ENCODE measurements at places on chromosomes 5 and 9. TPM values are rescaled to one million over a fixed set of nuclear protein-coding genes. Genes with fewer than 3 reads are reported as not detected.

GRCh38 chr9:13427587-13427986 is 148.1 kb upstream of the MPDZ start:
- peaks cover 15% of the 10 kb centered on the region for H3K27me3 ChIP-seq
- no peaks in the 10 kb centered on the region for H3K36me3 ChIP-seq
- DNase-seq = no peak
- peaks cover 2% of the 10 kb centered on the region for H3K4me1 ChIP-seq
- no peak overlapping the region for H3K27ac ChIP-seq

- H3K4me3 ChIP-seq = no peak overlapping the region
- no peak for DNase-seq
- no peaks in the 10 kb centered on the region for H3K27me3 ChIP-seq
- no peaks in the 10 kb centered on the region for H3K4me1 ChIP-seq
- no peak overlapping the region for H3K27ac ChIP-seq
Observed at GRCh38 chr5:103668281-103668680, 105.7 kb upstream of the NUDT12 start.

DNA sequence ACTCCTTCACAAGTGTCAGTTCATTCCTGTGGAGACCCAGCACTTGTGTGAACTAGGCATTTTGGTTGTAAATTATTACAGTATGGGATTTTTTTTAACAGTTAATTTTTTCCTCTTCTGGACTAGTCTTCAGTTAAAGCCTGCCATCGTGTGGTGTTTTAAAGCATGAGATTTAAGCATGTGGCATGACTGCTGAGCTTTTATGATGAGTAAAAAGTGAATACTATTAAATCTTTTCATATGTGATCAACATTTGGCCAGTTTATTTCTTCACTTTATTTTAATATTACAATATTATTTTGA is 25.0 kb downstream of the LMNB1 start:
- H3K4me3 ChIP-seq = no peak overlapping the region
- no peak for DNase-seq
- H3K27me3 ChIP-seq = no peaks in the 10 kb centered on the region
- no peaks in the 10 kb centered on the region for H3K36me3 ChIP-seq
- H3K27ac ChIP-seq = no peak overlapping the region

- H3K4me3 ChIP-seq = no peak overlapping the region
- no peaks in the 10 kb centered on the region for H3K4me1 ChIP-seq
- H3K27me3 ChIP-seq = peaks cover 62% of the 10 kb centered on the region
- no peak for DNase-seq
- H3K36me3 ChIP-seq = no peaks in the 10 kb centered on the region
Observed at GRCh38 chr9:35385042-35385441, 104.9 kb upstream of the RUSC2 start.

- no peak for DNase-seq
- no peak overlapping the region for H3K4me3 ChIP-seq
- peak overlapping the region; percentile 49 for H3K27ac ChIP-seq
- H3K36me3 ChIP-seq = peaks cover 9% of the 10 kb centered on the region
Observed at GRCh38 chr9:2859776-2860379, 16.0 kb upstream of the PUM3 start.

DNA sequence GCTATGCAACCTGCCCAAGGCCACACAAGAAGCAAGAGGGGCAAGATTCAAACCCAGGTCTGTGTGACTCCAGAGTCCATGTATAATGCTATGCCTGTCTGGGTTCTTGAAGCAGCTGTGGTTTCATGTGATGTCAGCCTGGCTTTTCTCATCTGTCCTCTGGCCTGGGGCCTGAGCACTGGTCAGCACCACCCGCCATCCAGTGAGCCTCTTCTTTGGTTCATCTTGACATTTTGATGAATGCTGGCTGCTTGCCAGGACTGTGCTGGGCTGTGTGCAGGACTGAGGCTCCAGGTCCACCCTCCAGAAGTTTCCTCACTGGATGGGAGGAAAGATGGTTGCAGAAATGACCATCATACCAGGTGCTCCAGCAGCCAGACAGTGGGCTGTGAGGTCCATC is 61.5 kb downstream of the TSTD2 start:
- no peak overlapping the region for H3K27ac ChIP-seq
- no peak for DNase-seq
- H3K4me3 ChIP-seq = no peak overlapping the region
- no peaks in the 10 kb centered on the region for H3K27me3 ChIP-seq
- H3K36me3 ChIP-seq = peaks cover 2% of the 10 kb centered on the region

- DNase-seq = no peak
- peaks cover 3% of the 10 kb centered on the region for H3K4me1 ChIP-seq
- peaks cover 70% of the 10 kb centered on the region for H3K27me3 ChIP-seq
Observed at GRCh38 chr5:62206150-62206829, 99.7 kb upstream of the KIF2A start.

GRCh38 chr5:58934629-58935097 is 351.8 kb downstream of the RAB3C start:
- DNase-seq = no peak
- peak overlapping the region; percentile 66 for H3K4me3 ChIP-seq
- no peaks in the 10 kb centered on the region for H3K36me3 ChIP-seq
- H3K27ac ChIP-seq = peak overlapping the region; percentile 19

DNA sequence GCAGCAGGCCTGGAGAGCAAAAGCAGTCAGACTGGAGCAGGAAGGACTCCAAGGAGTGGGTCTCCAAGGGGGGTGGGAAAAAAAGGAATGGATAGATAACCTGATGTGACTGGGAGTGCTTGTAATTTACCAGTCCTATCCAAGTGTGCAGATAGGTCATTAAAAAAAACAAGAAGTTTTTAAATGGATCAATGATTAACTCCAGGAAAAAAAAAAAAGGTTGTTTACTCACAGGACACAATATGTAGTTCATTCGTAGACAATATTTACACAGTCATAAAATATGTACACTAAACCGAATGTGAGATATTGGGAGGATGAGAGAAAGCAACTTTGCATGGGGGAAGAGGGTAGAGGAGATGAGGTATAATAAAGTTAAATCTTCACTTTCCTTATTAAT is 20.4 kb downstream of the ZBTB5 start:
- no peaks in the 10 kb centered on the region for H3K27me3 ChIP-seq
- H3K36me3 ChIP-seq = peaks cover 4% of the 10 kb centered on the region
- H3K4me1 ChIP-seq = peaks cover 20% of the 10 kb centered on the region
- no peak overlapping the region for H3K4me3 ChIP-seq
- DNase-seq = no peak
- peak overlapping the region; percentile 74 for H3K27ac ChIP-seq

- H3K4me3 ChIP-seq = no peak overlapping the region
- no peaks in the 10 kb centered on the region for H3K36me3 ChIP-seq
- peaks cover 6% of the 10 kb centered on the region for H3K27me3 ChIP-seq
Observed at GRCh38 chr9:94139672-94140417, 55.6 kb downstream of the PTPDC1 start.

GRCh38 chr5:150317048-150318003 is 14.6 kb upstream of the ARSI start:
- no peak for DNase-seq
- peaks cover 5% of the 10 kb centered on the region for H3K36me3 ChIP-seq
- no peak overlapping the region for H3K4me3 ChIP-seq
- H3K4me1 ChIP-seq = peaks cover 3% of the 10 kb centered on the region
- peaks cover 10% of the 10 kb centered on the region for H3K27me3 ChIP-seq

- no peaks in the 10 kb centered on the region for H3K27me3 ChIP-seq
- no peaks in the 10 kb centered on the region for H3K36me3 ChIP-seq
Observed at GRCh38 chr9:95116002-95116807, 201.3 kb downstream of the FANCC start.

DNA sequence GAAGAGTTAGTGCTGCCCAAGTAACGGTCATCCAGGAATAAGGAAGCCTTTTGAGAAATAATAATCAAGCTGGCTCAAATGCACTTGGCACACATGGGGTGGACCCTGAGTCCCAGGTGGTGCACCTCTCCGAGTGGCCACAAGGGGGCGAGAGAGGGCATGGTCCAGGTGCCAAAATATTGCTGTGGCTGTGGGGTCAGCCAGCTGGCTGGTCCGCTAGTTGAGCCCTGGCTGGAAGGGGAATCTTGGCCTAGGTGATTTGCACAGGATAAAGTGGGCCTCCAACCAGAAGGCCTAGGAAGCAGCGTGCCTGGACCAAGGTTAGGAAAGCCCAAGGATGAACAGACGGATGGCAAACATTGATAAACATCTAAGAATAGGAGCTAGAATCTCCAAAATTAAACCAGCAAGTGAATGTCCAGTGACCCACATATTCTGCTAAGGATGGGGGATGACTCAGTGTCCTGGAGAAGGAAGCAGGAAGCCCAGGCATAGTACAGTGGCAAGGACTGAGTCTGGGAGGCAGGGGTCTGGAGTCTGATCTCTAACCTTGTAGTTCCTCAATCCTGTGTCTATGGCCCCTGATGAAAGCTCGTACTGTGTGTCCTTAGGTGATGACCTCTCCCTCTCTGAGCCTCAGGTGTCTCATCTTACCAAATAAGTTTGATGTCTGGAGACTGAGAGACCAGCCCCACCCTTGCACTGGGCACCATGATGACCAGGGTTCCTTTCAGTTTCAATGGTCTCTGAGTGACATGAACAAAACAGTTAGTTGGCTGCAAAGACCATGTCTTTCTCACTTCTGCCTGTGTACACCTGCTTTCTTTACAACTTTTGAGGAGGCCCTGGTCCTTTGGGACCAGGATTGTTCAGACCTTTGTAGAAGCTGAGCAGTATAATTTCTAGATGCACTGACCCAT is 19.2 kb upstream of the SHB start:
- H3K27me3 ChIP-seq = peaks cover 69% of the 10 kb centered on the region
- peak; percentile 70 for DNase-seq
- H3K36me3 ChIP-seq = peaks cover 5% of the 10 kb centered on the region
- H3K27ac ChIP-seq = no peak overlapping the region
- no peak overlapping the region for H3K4me3 ChIP-seq
- H3K4me1 ChIP-seq = peaks cover 12% of the 10 kb centered on the region

- no peaks in the 10 kb centered on the region for H3K36me3 ChIP-seq
- no peak overlapping the region for H3K4me3 ChIP-seq
- peaks cover 14% of the 10 kb centered on the region for H3K27me3 ChIP-seq
Observed at GRCh38 chr5:79850316-79850822, 140.7 kb downstream of the MTX3 start.

- DNase-seq = no peak
- H3K27ac ChIP-seq = no peak overlapping the region
- no peak overlapping the region for H3K4me3 ChIP-seq
- no peaks in the 10 kb centered on the region for H3K36me3 ChIP-seq
- peaks cover 19% of the 10 kb centered on the region for H3K4me1 ChIP-seq
Observed at GRCh38 chr9:137037483-137037882, 5.6 kb upstream of the FUT7 start.

DNA sequence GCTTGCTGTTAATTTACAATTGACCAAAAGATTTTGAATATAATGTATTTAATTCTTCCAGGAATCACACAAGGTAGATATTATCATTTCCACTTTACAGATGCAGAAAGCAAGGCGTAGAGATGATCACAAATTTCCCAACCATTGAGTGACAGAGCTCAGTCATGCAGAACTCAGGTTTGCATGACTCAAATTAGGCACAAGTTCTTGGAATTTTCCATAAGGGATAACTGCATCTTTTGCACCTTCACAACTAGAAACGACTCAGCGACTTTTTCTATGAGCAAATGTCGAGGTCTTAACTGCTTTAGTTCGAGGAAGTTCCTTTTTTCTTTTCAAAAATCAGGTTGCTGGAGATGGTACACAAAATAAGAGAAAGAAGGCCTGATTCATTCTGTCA is 265.5 kb upstream of the PAPPA start:
- DNase-seq = no peak
- no peak overlapping the region for H3K27ac ChIP-seq
- peaks cover 4% of the 10 kb centered on the region for H3K27me3 ChIP-seq
- H3K4me1 ChIP-seq = no peaks in the 10 kb centered on the region
- H3K36me3 ChIP-seq = no peaks in the 10 kb centered on the region

GRCh38 chr5:2101685-2102084 is 219.0 kb upstream of the IRX4 start:
- no peak overlapping the region for H3K27ac ChIP-seq
- no peak overlapping the region for H3K4me3 ChIP-seq
- no peaks in the 10 kb centered on the region for H3K4me1 ChIP-seq
- peaks cover 26% of the 10 kb centered on the region for H3K27me3 ChIP-seq
- no peaks in the 10 kb centered on the region for H3K36me3 ChIP-seq

DNA sequence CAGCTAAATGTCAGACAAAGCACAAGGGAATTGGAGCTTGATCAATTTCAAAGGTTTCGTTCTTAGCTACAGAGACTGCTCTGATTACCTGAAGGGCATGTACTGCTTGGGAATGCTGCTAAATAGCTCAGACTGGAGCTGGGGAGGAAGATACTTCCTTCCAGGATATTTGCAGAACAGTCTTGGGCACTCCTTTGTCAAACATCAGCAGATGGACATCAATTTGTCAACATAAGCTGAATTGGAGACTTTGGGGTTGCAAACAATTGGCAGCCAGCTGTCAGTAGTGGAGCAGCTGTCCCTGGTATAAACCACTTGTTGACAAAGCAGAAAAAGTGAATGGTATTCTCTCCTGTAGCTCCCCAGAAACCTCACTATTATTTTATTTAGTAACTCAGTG is 182.0 kb downstream of the CCDC192 start:
- H3K4me1 ChIP-seq = no peaks in the 10 kb centered on the region
- peaks cover 2% of the 10 kb centered on the region for H3K36me3 ChIP-seq
- no peaks in the 10 kb centered on the region for H3K27me3 ChIP-seq
- DNase-seq = no peak
- H3K27ac ChIP-seq = no peak overlapping the region

GRCh38 chr9:129176701-129177442 is 1.2 kb downstream of the IER5L start:
- H3K36me3 ChIP-seq = no peaks in the 10 kb centered on the region
- H3K4me3 ChIP-seq = peak overlapping the region; percentile 91
- H3K4me1 ChIP-seq = peaks cover 8% of the 10 kb centered on the region
- no peak overlapping the region for H3K27ac ChIP-seq

GRCh38 chr5:154238776-154239481 is 48.4 kb downstream of the GALNT10 start:
- H3K4me1 ChIP-seq = peaks cover 27% of the 10 kb centered on the region
- DNase-seq = no peak
- H3K27me3 ChIP-seq = no peaks in the 10 kb centered on the region
- H3K4me3 ChIP-seq = no peak overlapping the region
- H3K36me3 ChIP-seq = no peaks in the 10 kb centered on the region
- H3K27ac ChIP-seq = no peak overlapping the region

- peaks cover 61% of the 10 kb centered on the region for H3K27me3 ChIP-seq
- DNase-seq = no peak
- peaks cover 2% of the 10 kb centered on the region for H3K36me3 ChIP-seq
- no peak overlapping the region for H3K4me3 ChIP-seq
- no peak overlapping the region for H3K27ac ChIP-seq
Observed at GRCh38 chr9:101487443-101487840, 46.2 kb upstream of the RNF20 start.

- H3K27me3 ChIP-seq = no peaks in the 10 kb centered on the region
- H3K4me3 ChIP-seq = no peak overlapping the region
- no peak for DNase-seq
- H3K27ac ChIP-seq = no peak overlapping the region
- no peaks in the 10 kb centered on the region for H3K36me3 ChIP-seq
- peaks cover 9% of the 10 kb centered on the region for H3K4me1 ChIP-seq
Observed at GRCh38 chr5:168372356-168372946, 81.0 kb downstream of the WWC1 start.

DNA sequence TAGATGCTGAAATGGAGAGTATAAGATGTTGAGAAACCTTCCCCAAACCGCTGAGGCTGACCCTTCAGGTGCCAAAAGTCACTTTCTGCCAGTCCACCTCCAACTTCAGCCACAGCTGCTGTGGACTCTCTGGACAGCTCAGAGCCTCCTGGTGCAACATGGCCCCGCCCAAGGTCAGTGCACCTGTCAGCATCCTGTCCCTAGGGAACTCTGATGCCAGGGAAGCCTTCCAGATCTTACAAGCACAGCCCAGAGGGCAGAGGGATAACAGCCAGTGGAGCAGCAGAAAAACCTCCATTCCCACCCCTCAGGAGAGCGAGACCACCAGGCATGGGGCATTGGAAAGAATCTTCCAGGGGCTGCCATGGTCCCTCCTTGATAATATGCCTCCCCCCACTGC is 10.5 kb upstream of the PTGES2 start:
- no peak overlapping the region for H3K27ac ChIP-seq
- H3K36me3 ChIP-seq = no peaks in the 10 kb centered on the region
- H3K27me3 ChIP-seq = peaks cover 5% of the 10 kb centered on the region
- no peak overlapping the region for H3K4me3 ChIP-seq
- no peak for DNase-seq
- H3K4me1 ChIP-seq = peaks cover 15% of the 10 kb centered on the region

Gene MYMK
- not detected for total RNA-seq

Gene SURF4
- 116 TPM for total RNA-seq

Measured in T-helper 17 cell (primary cell).